GM12878 (cell line): ENCODE measurements at places on chromosomes 13 and 19. TPM values are rescaled to one million over a fixed set of nuclear protein-coding genes. Genes with fewer than 3 reads are reported as not detected.

GNG7 gene
- polyA plus RNA-seq: 9.8 and 10.4 TPM in 2 replicates

DNA sequence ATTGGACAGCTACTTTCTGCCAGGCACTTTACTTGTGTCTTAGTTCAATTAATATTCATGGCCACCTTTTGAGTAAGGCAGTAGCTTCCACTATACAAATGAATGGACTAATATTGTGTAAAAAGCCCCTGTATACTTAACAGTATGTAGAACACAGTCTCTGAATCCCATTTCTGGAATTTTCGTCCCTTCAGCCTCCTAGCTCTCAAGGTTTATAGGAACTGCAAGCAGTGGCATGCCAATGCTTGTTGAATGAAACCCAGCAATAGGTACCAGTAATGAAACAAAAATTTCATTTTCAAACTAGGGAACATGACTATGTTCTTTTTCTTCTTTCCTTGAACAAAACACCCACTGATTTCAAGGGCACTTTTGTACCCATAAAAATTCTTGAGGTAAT lies 361.6 kb downstream of the TDRD3 start:
- no peak overlapping the region for H3K4me3 ChIP-seq
- H3K4me1 ChIP-seq: no peaks in the 10 kb centered on the region
- H3K36me3 ChIP-seq: no peaks in the 10 kb centered on the region
- no peak for DNase-seq
- no peak overlapping the region for H3K27ac ChIP-seq
- no peaks in the 10 kb centered on the region for H3K27me3 ChIP-seq

THSD8 gene
- polyA plus RNA-seq: 30.1 and 30.6 TPM in 2 replicates

DNA sequence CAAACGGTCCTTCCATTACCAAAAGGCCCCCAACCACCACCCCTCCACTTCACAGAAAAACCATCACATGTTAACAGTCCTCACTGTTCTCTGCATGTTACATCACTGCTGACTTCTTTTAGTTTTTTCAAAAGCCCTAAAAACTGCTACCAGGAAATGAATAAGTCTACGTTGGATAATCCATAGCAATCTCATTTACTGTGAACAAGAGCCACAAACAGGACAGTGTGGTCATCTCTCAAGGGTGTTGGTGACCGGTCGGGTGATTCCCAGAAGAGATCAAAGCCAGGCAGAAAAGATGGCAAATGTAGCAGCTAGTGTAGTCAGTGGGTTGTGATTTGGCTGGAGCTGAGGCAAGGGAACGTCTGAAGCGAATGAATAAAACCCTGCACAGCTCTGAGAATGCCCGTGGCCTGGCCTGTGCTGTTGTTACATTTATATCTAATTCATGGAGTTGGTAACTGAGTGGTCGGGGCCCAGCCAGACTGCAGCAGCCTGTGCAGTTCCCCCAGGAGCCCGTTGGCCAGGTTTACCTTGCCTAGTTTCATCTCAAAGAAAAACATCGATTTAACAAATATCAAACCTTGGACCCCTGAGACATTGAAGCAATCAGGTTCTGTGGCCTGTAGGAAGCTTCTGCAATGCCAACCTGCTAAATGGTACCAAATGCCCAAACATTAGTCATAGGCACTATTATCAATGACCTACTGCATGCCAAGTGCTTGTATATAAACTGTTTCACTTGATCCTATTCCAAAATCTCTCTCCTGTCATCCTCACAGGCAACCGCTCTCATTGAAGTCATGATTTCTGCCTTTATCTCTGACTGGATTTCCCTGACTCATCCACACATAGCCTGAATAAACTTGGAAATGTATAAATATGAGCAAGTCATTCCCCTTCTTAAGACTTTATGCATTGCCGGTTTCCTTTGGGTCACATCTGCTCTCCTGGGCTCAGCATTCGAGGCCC lies 153.8 kb upstream of the SERP2 start:
- no peak for DNase-seq
- no peak overlapping the region for H3K4me3 ChIP-seq
- no peaks in the 10 kb centered on the region; the same call in 1 of the 2 replicates for H3K27me3 ChIP-seq
- no peaks in the 10 kb centered on the region for H3K36me3 ChIP-seq
